ENCODE measurements at places on chromosomes 6 and 20.

DNA sequence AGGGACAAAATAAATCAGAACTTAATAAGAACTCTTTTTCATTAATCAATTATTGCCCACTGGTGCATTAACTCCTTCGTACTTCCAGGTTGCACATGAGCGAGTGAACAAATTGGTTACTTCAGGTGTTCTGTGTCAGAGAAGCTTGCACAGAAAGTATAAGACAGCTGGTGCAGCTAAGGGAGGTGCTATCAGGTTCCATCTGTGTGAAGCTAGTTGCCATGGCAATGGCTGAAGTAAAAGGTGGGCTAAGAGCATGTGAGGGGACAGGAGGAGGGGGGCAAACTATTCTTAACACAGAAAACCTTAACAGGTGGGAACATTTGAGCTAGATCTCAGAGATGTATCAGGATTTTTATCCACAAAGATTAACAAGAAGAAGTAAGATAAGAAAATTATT is 81.6 kb downstream of the MANEA start:
- H3K27me3 ChIP-seq = no peaks in the 10 kb centered on the region
- H3K4me1 ChIP-seq = no peaks in the 10 kb centered on the region
- H3K4me3 ChIP-seq = no peak overlapping the region
- no peaks in the 10 kb centered on the region for H3K36me3 ChIP-seq
- DNase-seq = no peak

DNA sequence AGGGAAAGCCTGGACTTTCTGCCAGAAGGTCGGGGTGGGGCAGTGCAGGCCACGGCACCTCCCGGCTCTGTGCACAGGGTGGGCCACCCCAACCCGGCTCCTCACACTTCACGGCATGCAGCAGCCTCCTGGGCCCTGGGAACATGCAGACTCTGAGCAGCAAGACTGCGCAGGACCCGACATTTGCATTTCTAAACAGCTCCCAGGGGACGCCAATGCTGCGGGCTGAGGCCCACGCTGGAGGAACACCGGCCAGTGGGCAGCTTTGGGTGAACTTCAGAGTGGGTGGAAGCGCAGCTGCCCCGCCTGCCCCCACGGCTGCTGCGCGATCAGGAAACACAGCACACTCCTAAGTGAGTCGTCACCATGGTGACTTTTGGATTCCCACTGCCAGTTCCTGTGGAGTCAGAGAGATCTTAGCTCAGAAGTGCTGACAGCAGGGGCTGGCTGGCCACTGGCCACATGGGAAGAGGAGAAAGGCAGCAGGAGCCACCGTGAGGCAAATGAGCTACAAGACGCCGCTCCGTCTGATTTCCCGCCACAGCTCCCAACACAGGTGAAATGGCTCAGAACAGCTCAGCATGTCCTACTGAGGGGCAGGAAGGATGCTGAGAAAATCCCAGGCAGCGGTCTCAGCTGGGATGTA is 52.1 kb downstream of the RNASET2 start:
- no peak for DNase-seq
- no peaks in the 10 kb centered on the region for H3K4me1 ChIP-seq
- no peaks in the 10 kb centered on the region for H3K27me3 ChIP-seq
- H3K27ac ChIP-seq = no peak overlapping the region
- no peaks in the 10 kb centered on the region for H3K36me3 ChIP-seq

- no peak for DNase-seq
- no peaks in the 10 kb centered on the region for H3K4me1 ChIP-seq
- H3K27me3 ChIP-seq = no peaks in the 10 kb centered on the region
- no peaks in the 10 kb centered on the region for H3K36me3 ChIP-seq
- H3K27ac ChIP-seq = no peak overlapping the region
Observed at GRCh38 chr20:21796059-21796458, 90.6 kb downstream of the PAX1 start.

DNA sequence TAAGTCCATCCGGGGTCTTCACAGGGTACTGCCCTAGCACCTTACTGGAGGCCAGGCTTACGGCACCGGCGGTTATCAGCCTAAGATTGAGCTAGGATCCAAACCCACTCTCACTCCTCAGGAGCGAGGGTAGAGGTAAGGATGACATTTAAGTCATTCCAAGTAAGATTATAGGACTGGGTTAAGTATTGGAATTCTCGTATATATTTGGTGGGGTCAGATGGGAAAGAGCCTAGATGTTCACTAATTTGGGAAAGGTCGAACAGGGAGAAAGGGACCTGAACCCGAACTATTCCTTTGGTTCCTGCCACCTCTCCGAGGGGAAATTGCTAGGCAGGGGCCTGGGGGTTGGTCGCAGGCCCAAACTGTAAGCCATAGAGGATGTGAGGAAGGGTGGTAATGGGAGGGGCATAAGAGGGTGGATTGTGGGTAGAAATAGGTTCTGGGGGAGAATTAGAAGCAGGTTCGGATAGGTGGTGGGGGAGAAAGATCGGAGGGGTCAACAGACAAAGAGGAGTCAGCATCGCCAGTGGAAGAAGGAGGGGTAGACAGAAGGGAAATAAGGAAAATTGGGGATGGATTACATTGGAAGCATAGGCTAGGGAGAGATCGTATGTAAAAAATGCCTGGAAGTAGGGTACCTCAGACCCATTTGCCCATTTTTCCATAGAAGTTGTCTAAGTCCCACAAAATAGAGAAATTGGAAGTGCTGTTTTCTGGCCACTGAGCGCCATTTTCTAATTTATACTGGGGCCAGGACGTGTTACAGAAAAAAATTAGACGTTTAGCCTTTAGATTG is 747.1 kb upstream of the ADGRB3 start:
- H3K27ac ChIP-seq = no peak overlapping the region
- no peak for DNase-seq
- H3K27me3 ChIP-seq = no peaks in the 10 kb centered on the region
- no peaks in the 10 kb centered on the region for H3K4me1 ChIP-seq

DNA sequence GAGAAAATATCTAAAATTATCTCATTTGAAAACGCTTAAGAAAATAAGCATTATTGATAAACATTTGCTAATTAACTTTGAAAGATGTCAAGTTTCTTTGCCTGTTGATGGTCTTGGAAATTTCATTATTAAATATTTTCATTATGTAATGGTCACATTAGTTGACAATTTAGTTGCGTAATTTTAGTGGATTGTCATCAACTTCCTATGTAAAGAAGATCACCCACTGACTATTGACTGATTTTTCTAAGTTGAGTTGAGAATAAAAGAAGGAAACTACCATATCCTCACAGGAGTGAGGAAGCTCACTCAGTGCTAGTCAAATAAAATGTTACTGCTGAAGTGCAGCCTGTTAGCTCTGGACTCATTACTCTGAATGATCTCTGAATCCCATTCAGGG is 79.9 kb upstream of the LY86 start:
- no peaks in the 10 kb centered on the region for H3K36me3 ChIP-seq
- no peaks in the 10 kb centered on the region for H3K4me1 ChIP-seq
- no peak for DNase-seq
- H3K27me3 ChIP-seq = no peaks in the 10 kb centered on the region
- H3K27ac ChIP-seq = peak overlapping the region; percentile 42

GRCh38 chr6:6494677-6495076 is 93.8 kb upstream of the LY86 start:
- no peak overlapping the region for H3K4me3 ChIP-seq
- H3K27ac ChIP-seq = no peak overlapping the region
- H3K4me1 ChIP-seq = no peaks in the 10 kb centered on the region
- no peaks in the 10 kb centered on the region for H3K27me3 ChIP-seq
- no peaks in the 10 kb centered on the region for H3K36me3 ChIP-seq

DNA sequence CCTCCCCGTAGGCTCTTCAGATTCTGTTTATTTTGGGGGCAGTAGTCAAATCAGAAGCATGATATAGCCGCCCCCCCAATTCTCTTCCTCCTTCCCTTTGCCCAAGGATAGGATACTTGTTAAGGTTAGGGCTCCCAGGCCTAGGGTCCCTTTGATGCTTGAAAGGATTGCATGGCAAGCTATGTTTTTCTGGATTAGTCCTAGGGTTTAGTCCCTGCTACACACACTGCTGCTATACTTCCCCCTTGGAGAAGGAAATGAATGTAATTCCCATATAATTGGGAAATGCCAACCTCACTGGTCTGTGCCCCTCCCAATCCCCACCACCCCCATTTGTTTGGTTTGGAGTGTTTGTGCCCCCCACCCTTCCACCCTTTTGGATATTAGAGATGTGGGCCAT is 62.8 kb downstream of the ZFAND3 start:
- H3K27ac ChIP-seq = no peak overlapping the region
- H3K4me3 ChIP-seq = no peak overlapping the region
- DNase-seq = no peak
- H3K4me1 ChIP-seq = peaks cover 14% of the 10 kb centered on the region

DNA sequence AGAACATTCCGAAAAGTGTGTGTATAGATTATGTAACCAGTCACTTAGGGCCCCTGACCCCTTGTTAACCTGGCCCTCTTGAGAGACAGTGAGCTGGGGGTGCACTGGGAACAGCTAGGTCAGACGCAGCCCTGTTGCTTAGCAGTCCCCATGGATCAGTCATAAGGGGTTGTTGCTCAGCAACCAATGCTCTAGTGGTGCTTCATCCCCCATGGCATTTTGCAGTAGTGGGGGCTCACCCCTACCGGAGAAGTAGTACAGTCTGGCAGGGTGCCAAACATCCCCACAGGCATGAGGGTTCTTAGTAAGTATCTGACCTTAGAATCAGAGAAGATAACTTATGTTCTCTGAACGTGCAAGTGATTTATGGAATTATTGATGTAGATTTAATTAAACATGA is 12.3 kb downstream of the PKIB start:
- H3K27ac ChIP-seq = no peak overlapping the region
- no peaks in the 10 kb centered on the region for H3K27me3 ChIP-seq
- H3K4me1 ChIP-seq = no peaks in the 10 kb centered on the region
- no peaks in the 10 kb centered on the region for H3K36me3 ChIP-seq
- H3K4me3 ChIP-seq = no peak overlapping the region

GRCh38 chr6:150001295-150002008 is 23.9 kb downstream of the RAET1L start:
- peaks cover 84% of the 10 kb centered on the region for H3K27me3 ChIP-seq
- H3K4me3 ChIP-seq = no peak overlapping the region
- peaks cover 16% of the 10 kb centered on the region for H3K4me1 ChIP-seq
- H3K36me3 ChIP-seq = no peaks in the 10 kb centered on the region

- H3K4me3 ChIP-seq = no peak overlapping the region
- no peak for DNase-seq
Observed at GRCh38 chr20:11216451-11217314, 542.9 kb upstream of the JAG1 start.

DNA sequence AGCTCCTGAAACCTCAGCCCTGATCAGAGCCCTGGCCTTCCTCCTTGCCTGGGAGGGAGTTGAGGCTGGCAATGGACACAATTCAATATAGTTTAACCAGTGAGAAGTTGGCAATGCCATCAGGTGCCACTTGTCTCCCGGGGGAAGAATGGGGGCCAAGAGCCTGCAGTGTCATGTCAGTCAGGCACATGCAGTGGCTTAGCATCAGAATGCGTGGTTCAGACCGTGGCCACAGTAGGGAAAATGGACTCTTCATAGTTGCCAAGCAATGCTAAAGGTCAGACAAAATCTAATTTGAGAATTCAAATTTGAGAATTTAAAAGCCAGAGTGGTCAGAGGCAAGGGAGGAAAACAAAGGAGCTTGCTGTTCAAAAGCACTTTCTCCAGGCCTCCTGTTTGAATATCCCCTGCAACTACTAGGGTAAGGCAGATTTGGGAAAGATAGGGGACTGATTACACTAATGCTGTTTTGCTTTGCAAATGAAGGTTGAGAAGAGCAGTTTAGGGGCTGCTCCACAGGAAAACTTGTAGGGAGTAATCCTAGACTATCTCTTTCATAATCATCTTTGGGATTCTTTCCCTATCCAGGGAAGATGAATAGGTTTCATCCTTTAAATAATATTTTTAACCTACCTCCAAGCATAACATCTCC is 33.1 kb upstream of the CLIC5 start:
- H3K27ac ChIP-seq = no peak overlapping the region
- no peaks in the 10 kb centered on the region for H3K4me1 ChIP-seq
- no peak for DNase-seq
- H3K27me3 ChIP-seq = no peaks in the 10 kb centered on the region
- H3K4me3 ChIP-seq = no peak overlapping the region

DNA sequence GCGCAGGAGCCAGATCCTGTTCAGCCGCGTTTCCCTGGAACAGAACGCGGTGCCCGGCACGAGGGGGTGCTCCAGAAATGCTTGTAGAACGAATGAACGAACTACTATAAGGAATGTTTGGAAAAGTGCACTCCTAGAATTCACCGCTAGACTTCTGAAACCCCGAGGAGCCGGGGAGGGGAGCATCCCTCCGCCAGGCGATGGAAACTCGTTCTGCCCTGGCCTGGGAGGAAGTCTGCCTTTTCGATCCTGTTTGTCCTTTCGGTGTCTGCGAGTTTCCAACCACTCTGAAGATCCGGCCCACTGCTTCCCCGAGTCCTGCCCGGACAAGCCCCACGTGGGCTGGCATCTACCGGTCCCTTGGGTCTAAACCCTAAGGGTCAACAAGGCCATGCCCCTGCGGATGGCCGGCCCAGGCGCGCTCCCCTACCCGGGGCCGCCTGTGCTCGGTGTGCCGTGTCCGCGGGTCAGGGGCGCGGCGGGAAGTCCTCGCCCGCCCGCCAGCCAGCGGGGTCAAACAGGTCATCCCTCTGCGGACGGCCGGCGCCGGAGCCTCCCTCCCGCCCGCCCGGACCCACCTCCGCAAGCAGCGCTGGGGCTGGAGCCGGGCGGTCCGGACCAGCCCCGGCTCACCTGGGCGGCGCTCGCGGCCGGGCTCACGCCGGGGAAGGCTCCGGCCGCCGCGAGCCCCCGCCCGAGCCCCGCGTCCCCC is 526 bp downstream of the SULF2 start:
- H3K27me3 ChIP-seq = no peaks in the 10 kb centered on the region
- no peak for DNase-seq
- peak overlapping the region; percentile 83 for H3K27ac ChIP-seq
- peaks cover 44% of the 10 kb centered on the region for H3K4me1 ChIP-seq

GRCh38 chr6:48986845-48987244 is 476.2 kb downstream of the MMUT start:
- H3K36me3 ChIP-seq = no peaks in the 10 kb centered on the region
- no peaks in the 10 kb centered on the region for H3K4me1 ChIP-seq
- H3K27ac ChIP-seq = no peak overlapping the region
- no peak overlapping the region for H3K4me3 ChIP-seq

GRCh38 chr20:53828088-53828681 is 234.5 kb upstream of the ZNF217 start:
- no peaks in the 10 kb centered on the region for H3K27me3 ChIP-seq
- no peaks in the 10 kb centered on the region for H3K36me3 ChIP-seq
- H3K4me1 ChIP-seq = peaks cover 41% of the 10 kb centered on the region
- H3K27ac ChIP-seq = peak overlapping the region; percentile 96
- peak overlapping the region; percentile 39 for H3K4me3 ChIP-seq

All from suprapubic skin (tissue), 4 donors.